ENCODE measurements at places on chromosomes 6 and 20. TPM values are rescaled to one million over a fixed set of nuclear protein-coding genes. Genes with fewer than 3 reads are reported as not detected.

TCP11 gene
- polyA plus RNA-seq: not detected

SAMD3 gene
- polyA plus RNA-seq: not detected

LCA5 gene
- polyA plus RNA-seq: 0.21 TPM

DNA sequence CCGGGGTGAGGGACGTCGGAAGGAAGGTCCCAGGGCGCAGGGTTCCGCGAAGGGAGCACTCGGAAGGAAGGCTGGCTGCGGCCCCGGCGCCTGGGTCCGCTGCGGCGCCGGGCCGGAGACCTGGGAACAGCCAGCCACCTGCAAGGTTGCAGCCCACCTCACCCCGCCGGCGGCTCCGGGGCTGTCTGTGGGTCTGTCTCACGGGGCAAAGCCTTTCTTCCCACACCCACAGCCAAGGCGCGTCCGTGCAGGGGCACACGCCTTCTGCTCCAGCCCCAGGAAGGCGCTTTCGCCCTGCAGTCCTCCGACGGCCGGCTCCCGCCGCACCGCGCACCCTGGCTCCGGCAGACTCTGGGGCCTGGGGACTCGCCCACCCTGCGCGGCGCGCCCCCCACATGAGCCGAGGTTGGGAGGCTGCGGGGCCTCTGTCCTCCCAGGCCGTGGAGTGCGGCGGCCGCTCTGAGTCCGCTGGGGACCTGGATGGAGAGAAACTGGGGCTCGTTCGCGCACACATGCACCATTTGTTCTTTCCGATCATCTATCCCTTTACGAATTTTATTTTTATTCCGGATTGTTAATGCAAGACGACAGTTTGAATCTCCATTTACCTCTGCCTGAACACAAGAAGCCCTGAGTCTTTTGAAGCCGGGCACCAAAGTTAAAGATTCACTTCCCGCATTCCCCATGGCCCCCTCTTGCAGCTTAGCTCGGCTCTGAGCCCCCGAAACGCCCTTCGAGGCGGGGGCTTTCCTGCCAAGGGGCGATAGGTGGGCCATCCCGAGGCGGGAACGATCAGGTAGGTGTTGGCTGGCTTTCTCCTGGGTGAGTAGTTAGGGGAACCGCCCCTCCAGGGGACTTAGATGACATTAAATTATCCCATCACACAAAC lies 4.5 kb upstream of the FOXC1 start:
- DNase-seq: no peak

GRCh38 chr6:169237496-169238134 lies 16.0 kb downstream of the THBS2 start:
- no peak for DNase-seq

All from GM12878 (cell line).